Tibial nerve (tissue), 4 donors: ENCODE measurements at places on chromosomes 1 and 21.

- DNase-seq = peak; percentile 38
Observed at GRCh38 chr1:208183977-208184911, 59.9 kb downstream of the PLXNA2 start.

DNA sequence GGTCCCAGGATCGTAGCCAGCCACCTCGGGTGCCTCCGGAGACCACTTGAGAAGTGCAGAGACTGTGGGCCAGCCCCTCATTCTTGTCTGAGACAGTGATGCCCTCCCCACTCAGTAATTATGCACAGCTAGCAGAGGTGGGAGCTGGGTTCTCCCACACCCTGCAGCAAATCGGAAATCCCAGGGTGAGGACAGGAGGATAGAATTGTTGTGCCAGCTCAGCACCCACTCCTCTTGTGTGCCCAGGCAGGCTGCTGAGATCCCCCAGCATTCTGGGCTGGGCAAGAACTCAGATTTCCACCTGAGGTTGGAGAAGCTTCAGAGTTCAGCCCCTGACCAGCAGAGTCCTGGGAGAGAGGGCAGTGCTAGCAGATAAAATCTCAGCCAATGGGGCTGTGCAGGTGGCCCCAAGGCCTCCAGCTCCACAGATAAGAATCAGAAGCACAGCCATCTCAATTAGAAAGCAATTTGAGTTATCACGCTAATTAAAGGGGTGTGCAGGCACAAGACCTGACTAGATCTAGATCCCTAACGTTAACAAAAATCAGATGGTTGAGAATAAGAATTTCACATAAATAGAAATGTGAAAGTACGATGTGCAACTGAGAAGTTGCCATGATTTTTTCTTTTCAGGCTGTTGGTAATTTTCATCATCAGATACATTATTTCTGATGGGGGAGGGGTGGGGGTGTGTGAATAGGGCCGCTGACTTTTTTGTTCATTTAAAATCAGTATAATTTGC, 45.5 kb upstream of the IRF2BP2 start:
- DNase-seq = no peak

- DNase-seq = no peak
Observed at GRCh38 chr1:76330991-76331603, 256.6 kb downstream of the ST6GALNAC3 start.

- DNase-seq = no peak
Observed at GRCh38 chr1:2446394-2446793, 29.7 kb upstream of the PLCH2 start.

- DNase-seq = no peak
Observed at GRCh38 chr1:75079538-75080290, 54.5 kb upstream of the LHX8 start.

GRCh38 chr21:42732033-42732410, 78.6 kb downstream of the PDE9A start:
- DNase-seq = no peak

GRCh38 chr1:3086272-3086974, 17.4 kb downstream of the PRDM16 start:
- no peak for DNase-seq

DNA sequence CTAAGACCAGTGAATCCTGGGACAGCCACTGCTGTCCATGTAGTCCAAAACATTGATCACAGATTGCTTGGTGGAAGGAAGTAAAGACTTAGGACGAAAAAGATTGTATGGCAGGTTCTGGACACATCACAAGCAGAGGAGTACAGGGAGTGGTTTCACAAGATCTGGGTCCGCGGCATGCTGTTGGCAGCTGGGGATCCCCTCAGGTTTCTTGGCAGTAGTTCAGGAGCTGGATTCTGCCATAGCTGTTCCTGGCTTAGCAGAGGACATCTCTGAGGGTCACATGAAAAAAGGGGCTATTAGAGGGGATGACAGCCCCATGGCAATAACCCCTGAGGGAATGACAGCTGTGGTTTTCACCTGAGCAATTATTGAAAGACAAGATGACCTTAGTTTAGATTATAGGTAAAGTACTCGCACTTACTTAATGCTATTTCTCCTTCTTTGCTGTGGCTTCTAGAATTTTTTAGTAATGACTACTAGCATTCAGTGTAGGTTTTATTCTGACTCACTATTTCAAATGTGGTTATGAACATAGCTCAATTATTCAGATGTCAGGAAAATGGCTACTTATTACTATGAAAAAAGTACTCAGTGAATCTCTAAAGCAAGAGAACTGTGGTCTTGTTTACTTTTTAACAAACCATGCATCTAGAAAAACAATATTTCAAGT, 8.2 kb downstream of the KRTAP27-1 start:
- DNase-seq = no peak

- no peak for DNase-seq
Observed at GRCh38 chr1:51156752-51157151, 54.7 kb downstream of the C1orf185 start.

DNA sequence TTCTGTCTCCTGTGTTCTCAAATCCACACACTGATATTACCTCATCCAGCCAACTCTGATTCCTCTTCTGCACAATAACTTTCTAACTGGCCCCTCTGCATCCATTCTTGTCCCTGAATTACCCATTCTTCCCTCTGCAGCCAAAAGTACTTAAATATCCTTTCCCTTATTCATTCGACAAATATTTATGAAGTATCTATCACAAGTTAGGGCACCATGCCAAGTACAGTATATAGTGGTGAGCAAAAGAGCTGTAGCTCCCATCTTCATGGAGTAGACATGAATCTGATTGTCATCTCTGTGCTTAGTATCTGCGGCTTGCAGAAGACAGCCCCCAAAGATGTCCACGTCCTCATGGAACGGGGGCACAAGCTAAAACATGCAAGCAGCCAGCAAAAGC, 316.8 kb downstream of the SETD4 start:
- DNase-seq = no peak

- no peak for DNase-seq
Observed at GRCh38 chr1:65164633-65165032, 16.6 kb downstream of the AK4 start.

DNA sequence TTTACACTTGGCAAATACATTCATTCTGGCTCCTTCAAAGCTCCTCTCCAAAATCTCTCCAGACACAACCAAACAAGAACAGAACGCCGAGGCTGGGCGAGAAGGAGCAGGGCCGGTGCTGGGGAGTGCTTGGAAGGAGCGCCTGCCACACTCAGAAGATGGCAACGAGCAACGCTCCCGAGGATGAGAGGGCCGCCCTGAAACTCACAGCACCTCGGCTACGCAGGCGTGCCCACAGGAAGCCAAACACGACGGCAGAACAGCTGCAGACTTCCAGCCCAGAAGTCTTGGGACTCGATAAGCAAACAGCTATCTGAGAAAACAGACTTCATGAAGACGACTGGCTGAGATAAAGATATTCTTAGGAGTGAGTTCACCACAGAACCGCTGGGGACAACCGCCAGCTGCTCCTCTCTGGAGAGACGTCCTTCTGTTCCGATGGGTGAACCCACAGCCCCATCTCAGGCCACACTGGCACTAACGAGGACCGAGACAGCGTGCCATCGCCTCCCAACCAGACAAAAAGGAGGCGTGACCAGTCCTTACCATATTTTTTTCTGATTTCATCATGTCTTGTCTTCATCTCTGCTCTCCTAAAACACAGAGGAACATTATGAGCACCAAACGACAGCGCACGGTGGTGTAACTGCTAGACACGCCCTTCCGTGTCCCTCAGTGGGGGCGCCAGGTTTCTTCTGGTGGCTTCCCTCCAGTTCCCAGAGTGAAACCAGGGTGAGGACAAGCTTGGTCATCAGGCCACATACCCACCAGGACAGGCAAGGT, 18.6 kb downstream of the PTTG1IP start:
- DNase-seq = no peak

GRCh38 chr21:28106370-28106890, 886.2 kb downstream of the LTN1 start:
- DNase-seq = no peak

DNA sequence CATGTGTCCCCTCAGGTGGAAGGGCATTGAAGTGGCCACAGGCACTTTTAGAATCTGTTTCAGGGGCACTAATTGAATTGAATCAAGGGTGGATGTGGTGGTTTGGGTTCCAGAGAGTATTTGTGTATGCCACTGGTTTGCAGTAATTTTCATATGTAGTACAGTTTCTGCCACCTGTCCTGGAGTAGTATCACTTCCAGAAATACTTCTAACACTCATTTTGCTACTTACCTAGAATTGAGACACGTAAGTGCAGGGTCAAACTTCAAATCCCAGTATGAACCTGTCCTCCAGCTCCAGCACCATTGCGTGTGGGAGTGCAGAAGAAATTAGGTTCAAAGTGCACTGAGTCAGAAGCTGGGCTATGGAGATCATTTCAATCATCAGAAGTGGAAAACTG, 26.8 kb downstream of the RSPH1 start:
- DNase-seq = no peak

DNA sequence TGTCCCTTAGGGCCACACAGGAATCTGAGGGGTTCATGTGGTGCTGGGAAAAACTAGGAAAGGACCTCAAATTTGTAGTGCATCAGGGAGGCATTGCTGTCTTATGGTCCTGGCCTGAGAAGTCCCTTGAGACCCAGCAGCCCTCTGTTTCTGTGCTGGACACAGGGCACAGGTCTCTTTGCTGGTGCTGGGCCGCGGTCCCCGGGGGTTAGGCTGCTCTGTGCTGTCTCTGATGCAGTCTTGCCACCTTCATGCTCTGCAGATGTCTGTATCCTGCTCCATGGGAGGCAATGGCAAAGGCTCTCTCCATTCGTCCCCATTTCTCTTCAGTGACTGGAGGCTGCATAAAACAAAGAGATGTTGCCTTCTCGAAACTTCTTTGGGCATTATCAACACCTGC, 13.0 kb downstream of the EDARADD start:
- no peak for DNase-seq

GRCh38 chr1:55694310-55694801, 479.2 kb upstream of the USP24 start:
- DNase-seq = no peak

- DNase-seq = peak; percentile 4
Observed at GRCh38 chr1:71080230-71080738, 551 bp downstream of the ZRANB2 start.

DNA sequence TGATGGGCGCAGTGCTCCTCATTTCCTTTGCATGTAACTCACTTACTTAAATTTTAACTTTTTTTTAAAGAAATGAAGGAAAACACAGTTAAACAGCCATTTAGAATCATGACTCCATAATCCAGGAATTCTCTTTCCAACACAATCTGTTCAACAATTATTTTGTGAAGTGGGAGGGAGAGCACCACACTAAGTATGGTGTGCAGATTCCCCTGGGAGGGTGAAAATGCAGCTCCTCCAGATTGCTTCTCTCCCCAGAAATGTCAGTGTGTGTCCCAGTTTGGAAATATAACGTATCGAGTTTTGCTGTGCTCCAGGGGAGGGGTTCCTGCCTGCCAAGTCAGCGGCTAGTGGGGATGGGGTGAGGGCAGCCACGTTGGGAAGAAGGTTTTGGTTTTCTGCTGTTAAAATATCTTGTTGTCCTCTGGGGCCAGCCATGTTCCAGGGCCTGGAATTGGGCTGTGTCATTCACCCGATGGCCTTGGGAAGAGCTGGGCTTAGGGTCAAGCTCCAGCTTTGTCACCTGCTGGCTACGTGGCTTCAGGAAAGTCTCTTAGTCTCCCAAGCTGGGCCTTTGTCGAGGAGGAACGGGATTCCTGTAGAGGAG, 17.3 kb upstream of the DISP3 start:
- DNase-seq = no peak

GRCh38 chr1:91891454-91891853, 5.5 kb upstream of the TGFBR3 start:
- DNase-seq = no peak

GRCh38 chr21:39123375-39123774, 59.9 kb downstream of the PSMG1 start:
- no peak for DNase-seq

DNA sequence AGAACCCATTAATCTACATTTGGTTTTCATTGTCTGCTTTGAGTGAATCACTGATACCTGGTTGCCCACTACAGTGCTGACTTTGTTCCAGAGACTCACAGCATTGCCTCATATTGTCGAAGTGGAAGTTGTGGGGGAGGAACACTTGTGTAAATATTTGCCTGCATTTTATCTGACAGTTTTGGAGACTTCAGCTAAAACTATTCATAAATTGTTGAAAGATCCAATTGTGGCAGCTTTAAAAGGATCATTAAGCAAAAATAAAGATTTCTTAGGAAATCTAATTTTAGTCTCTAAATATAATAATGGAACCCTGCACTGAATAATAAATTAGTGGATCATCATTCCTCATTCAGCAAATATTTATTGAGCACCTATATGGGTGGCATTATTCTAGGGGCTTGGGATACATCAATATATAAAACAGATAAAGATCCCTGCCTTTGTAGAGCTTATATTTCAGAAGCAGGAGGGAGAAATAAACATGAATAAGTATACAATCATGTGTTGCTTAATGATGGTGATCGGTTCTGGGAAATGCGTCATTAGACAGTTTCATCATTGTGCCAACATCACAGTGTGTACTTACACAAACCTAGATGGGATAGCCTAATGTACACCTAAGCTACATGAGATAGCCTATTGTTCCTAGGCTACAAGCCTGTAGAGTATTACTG, 73.5 kb downstream of the OSBPL9 start:
- no peak for DNase-seq

DNA sequence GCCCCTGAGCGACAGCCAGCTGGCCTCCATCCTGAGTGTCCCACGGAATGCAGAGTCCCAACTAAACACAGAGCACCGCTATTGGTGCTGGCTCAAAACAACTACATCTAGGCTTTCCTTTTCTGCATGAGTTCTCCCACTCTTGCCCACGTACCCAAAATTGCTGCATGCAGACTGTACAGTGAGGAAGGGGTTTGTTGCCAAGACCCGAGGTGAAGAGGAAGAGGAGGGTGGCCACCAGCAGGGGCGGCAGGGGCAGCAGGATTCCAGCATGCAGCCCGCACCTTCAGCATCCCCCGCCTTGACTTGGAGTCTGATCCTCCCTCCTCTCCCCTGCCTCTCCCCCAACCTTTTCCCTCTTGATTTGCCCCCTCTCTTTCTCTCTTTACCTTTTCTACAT, 8.0 kb downstream of the S100A9 start:
- DNase-seq = no peak

DNA sequence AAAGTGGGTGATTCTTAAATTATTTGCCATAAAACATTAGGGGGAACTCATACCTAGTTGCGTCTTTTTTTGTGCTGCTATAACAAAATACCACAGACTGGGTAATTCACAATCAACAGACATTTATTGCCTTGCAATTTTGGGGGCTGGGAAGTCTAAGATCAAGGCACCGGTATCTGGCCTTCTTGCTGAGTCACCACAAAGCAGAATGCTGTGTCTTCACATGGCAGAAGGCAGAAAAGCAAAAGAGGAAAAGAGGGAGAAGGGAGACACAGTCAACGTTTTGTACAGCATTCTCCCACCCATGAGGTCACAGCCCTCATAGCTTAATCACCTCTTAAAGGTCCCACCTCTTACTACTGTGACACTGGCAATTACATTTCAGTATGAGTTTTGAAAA, 291.0 kb downstream of the CHRM3 start:
- DNase-seq = no peak
